ENCODE measurements at places on chromosomes 4 and X. TPM values are rescaled to one million over a fixed set of nuclear protein-coding genes. Genes with fewer than 3 reads are reported as not detected.

GRCh38 chrX:39667191-39667590 is 430.6 kb downstream of the BCOR start:
- no peak for DNase-seq

GRCh38 chr4:183299464-183299863 is 20.6 kb downstream of the CLDN22 start:
- DNase-seq = no peak

DNA sequence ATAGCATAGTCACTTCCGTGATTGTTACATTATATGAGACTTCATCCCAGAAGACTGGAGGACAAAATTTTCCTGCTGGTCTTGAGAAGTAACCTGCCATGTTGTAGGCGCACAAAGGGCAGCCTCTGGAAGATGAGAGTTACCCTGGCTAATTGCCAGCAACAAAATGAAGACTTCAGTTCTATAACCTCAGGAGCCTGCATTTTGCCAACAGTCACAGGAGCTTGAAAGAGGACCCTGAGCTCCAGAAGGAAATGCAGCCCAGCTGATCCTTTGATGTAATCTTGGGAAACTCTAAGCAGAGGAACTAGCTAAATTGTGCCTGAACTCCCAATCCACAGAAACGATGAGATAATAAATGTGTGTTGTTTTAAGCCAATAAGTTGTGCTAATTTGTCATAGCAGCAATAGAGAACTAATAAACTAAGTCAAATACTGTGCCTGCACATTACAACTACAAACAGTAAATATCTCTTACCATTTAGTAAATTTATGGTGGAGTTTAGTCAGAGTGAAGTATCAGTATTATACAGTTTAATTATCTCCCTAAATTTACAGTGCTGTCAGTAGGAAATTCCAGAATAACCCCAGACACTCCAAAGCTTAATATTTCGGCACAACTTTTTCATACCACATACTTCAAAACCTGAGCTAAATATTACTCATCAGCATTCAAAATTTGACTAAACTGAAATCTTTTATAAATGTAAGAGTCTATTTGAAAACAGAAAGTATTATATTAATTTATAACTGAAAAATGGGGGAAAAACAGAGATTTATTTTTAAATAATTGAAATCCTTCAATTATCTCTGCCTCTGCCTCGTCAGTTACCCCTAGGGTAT is 90.1 kb upstream of the MAPK10 start:
- DNase-seq = no peak

- DNase-seq = no peak
Observed at GRCh38 chr4:128565565-128566186, 243.8 kb upstream of the JADE1 start.

DNA sequence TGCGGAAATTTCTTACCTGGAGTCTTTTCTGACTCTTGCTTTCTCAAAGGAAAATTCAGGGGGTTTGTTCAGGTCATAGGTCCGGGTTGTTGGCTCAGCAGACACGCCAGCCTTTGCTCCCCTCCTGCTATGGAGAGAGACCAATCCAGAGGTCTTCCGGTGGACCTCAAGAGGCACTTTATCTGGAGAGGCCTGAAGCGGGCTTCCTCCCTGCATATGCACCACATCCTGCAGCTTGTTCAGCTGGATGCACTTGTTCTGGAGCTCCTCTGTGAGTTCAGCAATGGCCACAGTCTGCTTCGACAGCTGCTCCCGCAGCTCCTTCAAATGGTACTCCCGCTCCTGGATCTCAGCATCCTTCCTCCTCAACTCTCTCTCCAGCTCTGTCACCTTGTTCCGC is 10.5 kb downstream of the PRKG2 start:
- no peak for DNase-seq

DNA sequence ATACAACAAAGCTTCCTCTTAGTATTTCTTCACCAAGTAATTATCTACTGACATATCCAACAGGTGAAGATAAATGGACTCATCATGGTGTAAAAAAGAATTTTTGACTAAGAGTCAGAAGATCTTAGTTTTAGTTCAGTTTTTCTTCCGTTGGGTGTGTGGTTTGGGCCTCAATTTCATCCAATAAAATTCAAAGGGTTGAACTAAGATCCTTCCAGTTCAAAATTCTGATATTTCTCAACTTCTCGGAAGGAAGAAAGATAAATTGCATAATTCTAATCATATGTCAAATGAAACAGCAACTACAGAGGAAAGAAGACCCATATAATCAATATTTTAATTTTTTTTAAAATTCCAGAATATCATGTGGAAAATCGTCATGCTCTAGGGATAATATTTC is 192.7 kb downstream of the SPRY1 start:
- no peak for DNase-seq

DNA sequence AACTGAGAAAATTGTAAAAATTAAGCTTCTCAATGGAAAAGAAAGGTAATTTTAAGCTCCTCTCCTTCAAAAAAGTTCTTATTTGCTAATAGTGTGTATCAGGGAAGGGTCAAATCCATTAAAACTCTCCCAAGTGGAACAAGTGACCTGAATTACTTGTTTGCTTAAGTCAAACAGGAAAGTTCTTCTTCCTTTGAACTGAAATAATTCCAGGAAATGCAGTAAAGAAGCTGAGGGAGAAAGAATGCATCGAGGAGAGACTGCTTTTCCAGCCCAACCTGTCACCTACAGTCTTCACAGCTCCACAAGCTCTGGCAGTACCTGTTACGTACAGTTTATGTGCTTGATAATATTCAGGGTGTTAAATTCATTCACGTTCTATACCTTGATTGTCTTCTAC is 131.1 kb downstream of the KLHL8 start:
- no peak for DNase-seq

- no peak for DNase-seq
Observed at GRCh38 chrX:29531336-29531735, 684.0 kb upstream of the MAGEB2 start.

- DNase-seq = no peak
Observed at GRCh38 chr4:84852081-84852480, 114.4 kb downstream of the WDFY3 start.

- peak; percentile 31 for DNase-seq
Observed at GRCh38 chrX:136176399-136176825, 29.1 kb downstream of the FHL1 start.

DNA sequence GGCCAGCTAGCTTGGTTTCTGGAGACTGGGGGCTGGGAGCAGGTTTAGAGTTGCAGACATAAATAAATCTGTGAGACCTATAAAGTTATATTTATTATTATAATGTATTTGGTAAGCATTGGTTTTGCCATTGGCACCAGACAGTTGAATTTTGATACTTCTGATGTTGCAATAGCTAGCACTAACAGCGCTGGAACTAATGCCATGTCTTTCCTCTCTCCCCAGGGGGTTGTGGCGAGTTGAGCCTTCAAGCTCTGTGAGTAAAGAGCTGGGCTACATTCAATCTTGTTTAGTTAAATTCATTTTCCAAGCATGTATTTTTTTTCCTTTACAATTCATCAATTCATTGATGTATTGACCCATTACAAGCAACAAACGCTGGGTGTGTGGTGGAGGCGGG is 358.7 kb upstream of the NR3C2 start:
- DNase-seq = no peak

DNA sequence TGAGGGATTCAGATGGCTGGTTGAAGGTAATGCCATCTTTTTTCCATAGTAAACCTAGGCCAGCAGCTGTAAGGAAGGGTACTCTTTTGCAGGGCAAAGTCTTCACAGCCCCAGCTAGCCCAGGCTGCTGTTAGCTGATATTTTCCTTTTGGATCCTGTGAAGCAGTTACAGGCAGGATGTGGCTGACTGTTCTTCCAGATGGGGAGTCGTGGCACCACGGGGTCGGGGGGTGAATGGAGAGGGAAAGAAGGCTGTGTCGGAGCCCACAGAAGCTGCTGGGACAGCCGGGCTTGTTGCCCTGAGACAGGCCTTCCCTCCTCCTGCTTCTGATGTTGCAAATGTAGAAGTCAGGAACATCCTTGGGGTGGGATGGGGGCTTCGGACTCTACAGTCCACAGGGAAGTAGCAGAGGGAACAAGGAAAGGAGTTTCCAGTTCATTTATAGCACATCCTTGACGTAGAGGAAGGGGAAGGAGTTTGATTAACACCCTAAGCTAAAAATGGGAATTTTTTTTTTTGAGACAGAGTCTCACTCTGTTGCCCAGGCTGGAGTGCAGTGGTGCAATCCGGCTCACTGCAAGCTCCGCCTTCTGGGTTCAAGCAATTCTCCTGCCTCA is 64.6 kb upstream of the TMEM150C start:
- no peak for DNase-seq

DNA sequence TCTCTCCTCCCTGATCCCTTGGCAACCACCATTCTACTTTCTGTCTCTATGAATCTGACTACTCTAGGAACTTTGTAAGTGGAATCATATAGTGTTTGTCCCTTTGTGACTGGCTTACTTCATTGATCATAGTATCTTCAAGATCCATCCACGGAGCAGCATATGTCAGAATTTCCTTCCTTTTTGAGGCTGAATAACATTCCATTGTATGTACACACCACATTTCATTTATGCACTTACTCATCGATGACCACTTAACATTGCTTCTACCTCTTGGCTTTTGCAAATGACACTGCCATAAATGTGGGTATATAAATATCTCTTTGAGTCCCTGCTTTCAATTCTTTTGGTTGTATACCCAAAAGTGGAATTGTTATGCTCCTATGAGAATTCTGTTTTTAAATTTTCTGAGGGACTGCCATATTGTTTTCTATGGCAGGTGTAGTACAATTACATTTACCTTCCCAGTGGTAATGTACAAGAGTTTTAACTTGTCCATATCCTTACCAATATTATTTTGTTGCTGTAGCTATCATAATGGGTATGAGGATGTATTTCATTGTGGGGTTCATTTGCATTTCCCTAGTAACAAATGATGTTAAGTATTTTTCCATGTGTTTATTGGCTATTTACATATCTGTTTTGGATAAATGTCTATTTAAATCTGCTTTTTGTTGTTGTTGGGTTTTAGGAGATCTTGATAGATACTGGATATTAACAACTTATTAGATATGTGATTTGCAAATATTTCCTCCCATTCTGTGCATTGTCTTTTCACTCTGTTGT is 466.1 kb downstream of the C4orf33 start:
- no peak for DNase-seq

DNA sequence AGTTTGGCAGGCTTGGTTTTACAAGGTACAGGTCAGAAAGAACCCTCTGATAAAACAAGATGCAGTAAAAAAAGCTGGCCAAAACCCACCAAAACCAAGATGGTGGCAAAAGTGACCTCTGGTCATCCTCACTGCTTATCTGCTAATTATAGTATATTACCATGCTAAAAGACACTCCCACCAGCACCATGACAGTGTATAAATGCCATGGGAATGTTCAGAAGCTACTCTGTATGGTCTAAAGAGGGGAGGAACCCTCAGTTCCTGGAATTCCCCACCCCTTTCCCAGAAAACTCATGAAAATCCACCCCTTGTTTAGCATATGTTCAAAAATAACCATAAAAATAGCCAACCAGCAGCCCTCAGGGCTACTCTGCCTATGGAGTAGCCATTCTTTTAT is 38.1 kb upstream of the CXCL13 start:
- no peak for DNase-seq

DNA sequence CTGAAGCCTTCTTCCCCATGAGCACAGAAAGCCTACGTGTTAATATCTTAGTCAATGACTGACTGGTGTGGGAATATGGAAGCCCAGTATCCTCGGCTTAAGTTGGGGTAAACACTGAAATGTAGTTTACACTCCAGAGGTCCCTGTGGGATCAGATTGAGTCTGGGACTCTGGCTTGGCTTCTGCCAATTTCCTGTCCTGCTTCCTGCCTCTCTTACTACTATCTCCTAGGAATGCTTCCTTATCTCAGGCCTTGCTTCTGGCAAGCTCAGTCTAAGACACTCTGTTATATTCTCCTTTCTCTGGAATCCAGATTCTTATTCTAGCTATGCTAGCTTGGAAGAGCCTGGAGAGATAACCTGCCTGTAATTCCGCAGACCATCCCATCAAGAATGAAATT is 174.0 kb upstream of the LDB2 start:
- DNase-seq = no peak

DNA sequence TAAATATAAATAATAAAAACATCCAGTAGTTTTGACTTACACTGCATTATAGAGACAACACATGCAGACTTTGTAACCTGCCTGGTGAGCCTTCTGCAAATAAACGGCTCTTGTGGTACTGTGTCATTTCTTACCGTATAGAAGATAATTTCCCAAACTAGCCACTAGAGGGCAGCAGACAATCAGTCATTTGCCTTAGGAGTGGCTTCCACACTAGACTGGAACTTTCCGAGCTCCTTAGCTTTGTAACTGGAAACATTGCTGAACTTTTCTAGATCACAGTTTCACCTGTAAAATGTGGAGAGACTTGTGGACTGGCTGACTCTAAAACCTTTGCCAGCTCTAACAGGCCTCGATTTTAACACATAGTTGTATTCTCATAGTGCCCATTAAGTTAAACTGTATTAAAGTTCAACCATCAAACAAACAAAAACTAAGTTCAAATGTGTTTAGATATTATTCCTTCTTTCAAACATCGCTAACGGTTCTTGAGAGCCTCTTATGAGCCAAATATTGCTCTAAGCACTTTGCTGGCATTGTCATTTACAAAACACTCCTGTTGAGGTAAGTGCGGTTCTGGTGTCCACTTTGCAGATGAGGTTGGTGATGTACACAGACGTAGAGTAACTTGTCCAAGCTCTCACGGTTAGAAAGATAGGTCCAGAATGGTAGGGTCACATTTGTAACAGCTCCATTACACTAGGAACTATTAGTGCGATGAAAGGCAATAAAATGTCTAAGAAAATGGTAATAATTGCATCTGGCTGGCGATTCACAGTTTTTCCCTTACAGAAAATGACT is 345.5 kb downstream of the ANK2 start:
- DNase-seq = peak; percentile 90

GRCh38 chr4:26885912-26886274 is 25.3 kb downstream of the STIM2 start:
- no peak for DNase-seq

- no peak for DNase-seq
Observed at GRCh38 chrX:48472851-48473703, 2.9 kb upstream of the FTSJ1 start.

The TLR10 gene
- 0.42 TPM for polyA plus RNA-seq

The CDX4 gene
- not detected for polyA plus RNA-seq

The TLR8 gene
- polyA plus RNA-seq = 0.20 TPM

The MAGEA11 gene
- polyA plus RNA-seq = not detected

The CC2D2A gene
- polyA plus RNA-seq = 10.8 TPM

The FAM9B gene
- polyA plus RNA-seq = not detected

The TCEAL6 gene
- not detected for polyA plus RNA-seq

Data from forelimb muscle (tissue), 1 donor.